ENCODE measurements at places on chromosomes 4 and X.

DNA sequence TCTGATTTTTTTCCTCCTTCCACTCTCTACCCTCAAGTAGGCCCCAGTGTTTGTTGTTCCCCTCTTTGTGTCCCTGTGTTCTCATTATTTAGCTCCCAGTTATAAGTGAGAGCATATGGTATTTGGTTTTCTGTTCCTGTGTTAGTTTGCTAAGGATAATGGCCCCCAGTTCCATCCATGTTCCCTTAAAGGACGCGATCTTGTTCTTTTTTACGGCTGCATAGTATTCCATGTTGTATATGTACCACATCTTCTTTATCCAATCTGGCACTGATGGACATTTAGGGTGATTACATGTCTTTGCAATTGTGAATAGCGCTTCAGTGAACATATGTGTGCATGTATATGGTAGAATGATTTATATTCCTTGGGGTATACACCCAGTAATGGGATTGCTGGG is 54.5 kb upstream of the BTC start:
- no peak for DNase-seq

DNA sequence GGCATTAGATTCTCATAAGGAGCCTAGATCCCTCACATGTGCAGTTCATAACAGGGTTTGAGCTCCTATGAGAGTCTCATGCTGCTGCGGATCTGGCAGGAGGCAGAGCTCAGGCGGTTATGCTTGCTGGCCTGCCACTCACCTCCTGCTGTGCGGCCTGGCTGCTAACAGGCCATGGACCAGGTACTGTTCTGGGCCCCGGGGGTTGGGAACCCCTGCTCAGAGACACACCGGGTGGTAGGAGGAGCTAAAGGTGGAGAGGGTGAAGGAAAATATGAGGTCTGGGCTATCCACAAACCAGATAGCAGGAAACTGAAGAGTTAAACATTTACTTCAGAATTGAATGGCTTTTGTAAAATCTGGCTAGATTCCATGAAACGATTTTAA is 5.9 kb upstream of the F11 start:
- DNase-seq, result no peak

- DNase-seq, result no peak
Observed at GRCh38 chrX:103806862-103807474, 25.1 kb downstream of the RAB9B start.

DNA sequence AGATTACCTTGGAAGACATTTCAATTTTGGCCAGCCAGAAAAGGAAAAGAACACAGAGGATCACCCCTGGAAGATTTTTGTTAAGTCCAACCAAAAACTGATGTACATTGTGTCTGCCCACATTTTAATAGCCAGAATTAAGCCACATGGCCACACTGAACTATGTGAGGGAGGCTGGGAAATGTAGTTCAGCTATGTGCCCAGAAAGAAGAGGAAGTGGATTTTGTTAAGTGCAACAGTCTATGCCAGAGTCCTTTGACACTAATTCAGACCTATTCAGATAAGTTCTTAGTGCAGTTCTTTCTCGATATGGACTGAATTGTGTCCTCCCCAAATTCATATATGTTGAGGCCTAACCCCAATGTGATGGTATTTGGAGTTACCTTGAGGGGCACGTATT is 18.4 kb downstream of the PRPS1 start:
- DNase-seq, result no peak

Measured in HTR-8/SVneo (cell line).